HAP-1 (cell line): ENCODE measurements at places on chromosomes 1 and 21.

DNA sequence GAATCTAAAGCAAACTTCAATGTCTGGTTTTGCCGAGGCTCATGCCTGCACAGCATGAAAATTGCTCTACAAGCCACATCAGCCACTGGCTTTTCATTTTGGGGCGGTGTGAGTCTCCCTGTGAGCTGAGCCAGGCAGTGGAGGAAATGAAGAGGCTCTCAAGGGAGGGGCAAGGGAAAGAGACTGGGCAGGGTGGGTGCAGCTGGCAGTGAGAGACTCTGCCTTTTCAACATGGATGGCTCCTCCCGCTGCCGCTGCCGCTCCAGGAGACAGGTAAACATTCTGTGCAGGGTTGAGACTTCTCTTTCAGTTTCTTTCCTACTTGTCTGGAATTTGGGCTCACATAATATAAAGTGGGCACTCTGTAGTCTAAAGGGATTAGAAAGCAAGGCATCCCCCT is 11.3 kb upstream of the CTSE start:
- no peak for DNase-seq

GRCh38 chr1:206609229-206609991 is 2.9 kb downstream of the EIF2D start:
- no peak for DNase-seq

- no peak for DNase-seq
Measured at GRCh38 chr1:23224739-23225648, 7.7 kb upstream of the HTR1D start.

- no peak for DNase-seq
Measured at GRCh38 chr1:110872745-110873720, at the start of gene CD53. Gene CD53, plus strand, starts transcription at chr1:110873148. Its CDS starts 18,261 bp downstream, at chr1:110891409.

DNA sequence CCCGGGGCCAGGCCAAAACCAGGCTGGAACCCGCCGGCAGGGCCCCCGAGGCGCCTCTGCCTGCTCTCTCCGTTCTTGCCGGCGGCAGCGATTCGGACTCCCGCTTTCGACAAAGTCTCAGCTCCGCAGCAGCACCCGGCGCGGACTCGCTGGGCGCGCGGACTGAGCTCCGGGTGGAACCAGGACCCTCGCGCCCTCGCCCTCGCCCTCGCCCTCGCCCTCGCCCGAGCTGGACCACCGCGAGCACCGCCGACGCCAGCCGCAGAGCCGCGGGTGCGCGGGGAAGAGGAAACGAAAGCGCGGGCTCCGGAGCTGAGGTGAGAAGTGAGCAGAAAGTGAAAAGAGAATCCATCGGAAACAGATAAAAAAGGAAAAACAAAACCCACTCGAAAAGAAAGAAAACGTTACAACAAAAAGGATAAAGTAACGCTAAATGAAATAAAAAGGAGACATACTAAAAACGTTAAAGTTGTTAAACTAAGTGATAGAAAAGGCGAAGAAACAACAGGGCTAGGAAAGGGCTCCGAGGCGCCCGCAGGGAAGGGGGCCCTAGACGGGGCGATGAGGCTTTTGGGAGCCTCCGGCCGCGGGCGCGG is 64.9 kb downstream of the MEF2D start:
- no peak for DNase-seq

DNA sequence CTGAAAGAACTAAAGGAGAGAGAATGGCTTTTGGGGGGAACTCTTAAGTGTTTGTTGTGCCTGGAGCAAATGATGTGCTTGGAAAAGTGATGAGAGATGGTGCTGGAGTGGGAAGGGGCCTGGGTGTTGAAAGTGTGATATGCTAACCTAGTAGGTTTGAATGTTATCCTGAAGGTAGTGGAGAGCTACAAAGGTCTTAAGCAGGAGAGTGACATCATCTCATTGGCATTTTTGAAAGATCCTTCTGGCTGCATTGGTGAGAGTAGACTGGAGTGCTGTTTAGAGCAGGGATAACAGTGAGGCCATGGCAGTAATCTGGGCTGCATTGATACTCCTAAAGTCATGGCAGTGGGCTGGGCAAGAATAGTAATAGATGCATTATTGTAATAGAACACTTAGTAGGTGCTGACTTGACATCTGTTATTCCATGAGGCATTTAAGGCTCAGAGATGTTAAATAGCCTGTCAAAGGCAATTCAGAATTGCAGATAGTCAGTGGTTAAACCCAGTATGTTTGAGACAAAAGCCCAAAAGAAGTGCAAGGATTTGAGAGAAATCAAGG is 44.5 kb downstream of the MDM4 start:
- no peak for DNase-seq

DNA sequence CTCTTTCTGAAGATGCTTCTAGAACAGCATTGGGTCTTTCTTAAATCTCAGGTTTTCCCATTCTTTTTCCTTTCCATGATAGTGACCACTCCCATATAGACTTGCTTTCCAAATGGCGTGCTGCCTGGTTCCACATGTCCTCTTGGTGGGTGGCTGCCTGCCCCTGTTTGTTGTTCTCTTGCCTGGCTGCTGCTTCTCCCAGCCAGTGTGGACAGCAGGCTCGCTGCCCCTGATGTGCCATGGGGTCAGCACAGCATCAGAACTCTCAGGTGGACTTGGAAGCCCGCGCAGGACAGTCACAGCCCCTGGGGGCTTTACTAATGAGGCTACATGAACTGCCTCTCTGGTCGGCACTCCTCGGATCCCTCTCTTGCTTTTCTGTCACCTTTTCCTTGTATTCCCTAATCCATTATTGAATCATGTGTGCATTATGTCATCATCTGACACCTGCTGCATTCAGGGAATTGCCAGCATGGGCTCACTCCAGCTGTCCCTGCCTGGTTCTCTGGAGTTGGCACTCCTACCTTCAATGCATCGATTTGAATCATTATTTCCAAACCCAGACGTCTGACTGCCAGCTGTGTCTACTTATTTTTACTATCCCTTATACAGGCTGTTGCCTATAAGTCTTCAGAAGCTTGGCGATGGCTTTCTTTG is 100.5 kb upstream of the COA6 start:
- DNase-seq = no peak
